ENCODE measurements at places on chromosomes 5 and 9.

DNA sequence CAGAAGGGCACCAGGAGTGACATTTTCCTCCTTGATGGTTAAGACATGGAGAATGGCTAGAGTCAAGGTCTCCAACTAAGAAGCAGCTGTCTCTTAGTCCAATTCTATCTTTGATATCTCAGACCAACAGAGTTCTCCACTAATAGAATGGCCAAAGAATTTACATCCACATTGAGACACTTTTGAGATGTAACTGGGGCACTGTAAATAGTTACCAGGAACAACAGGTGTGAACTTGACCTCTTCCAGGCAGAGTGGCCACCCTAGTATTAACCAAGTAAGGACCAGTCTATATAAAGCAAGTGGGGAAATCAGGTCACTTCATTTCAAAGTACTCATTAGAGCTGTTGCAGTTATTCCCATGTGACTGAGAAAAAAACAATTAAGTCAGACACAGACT, 159.7 kb upstream of the RAD23B start:
- DNase-seq = no peak

GRCh38 chr9:113646946-113647914, 183.7 kb downstream of the RGS3 start:
- no peak for DNase-seq

GRCh38 chr9:12882430-12882829, 107.6 kb downstream of the LURAP1L start:
- DNase-seq = no peak

- DNase-seq = peak; percentile 4
Observed at GRCh38 chr5:168227001-168227400, 64.4 kb upstream of the WWC1 start.

DNA sequence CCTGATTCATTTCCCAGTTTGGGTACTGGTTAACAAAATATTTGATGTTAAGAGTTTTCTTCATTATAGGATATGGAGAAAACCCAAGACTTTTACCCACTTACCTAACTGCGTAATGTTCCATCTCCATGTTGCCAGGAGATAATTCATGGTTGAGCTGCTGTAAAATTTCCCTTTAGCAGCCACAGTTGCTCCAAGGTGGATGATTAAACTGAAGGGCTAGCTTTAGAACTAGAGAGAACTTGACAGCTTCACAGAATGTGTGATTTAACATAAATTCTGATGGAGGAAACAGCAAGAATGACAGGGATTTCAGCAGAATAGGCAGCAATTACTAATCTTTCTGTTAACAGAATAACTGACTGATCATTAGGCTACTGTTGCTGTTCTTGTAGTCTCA, 236.1 kb downstream of the MEF2C start:
- no peak for DNase-seq

DNA sequence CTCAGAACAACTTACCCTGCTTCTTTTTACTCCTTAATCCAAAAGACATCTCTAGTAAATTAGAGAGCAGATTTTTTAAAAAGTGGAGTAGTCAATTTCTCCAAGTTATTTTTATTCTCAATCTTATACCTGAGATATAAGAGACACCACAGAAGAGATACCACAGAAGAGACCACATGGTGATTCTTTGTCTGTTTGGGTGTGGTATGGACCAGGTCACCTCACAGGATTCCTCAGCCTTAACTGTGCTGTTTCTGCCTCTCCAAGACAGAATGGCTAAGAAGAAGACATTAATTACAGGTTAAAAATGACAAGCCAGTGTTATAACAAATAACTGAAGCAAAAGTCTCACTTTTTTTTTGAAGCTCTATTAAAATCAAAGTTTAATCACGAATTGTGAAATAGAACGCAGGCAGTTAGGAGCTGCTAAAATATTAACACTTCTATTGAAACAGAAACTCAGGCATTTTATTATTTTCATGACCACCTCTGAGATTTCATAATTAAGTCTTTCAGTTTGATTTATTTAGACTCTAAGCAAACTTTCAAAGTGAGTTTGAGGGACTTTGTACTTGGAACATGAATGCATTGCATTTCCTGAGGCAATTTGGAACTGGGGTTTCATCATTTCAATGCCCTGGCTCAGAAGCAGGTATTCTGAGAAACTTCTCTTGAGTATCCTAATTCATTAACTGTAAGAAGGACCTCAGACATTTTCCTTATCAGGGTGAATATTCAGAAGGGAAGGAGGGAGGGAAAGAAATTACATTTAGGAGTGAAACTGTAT, 280.7 kb downstream of the KCTD16 start:
- DNase-seq = no peak

- no peak for DNase-seq
Observed at GRCh38 chr9:2889023-2889422, 45.1 kb upstream of the PUM3 start.

GRCh38 chr5:151709109-151709735, 22.5 kb upstream of the SPARC start:
- DNase-seq = no peak

DNA sequence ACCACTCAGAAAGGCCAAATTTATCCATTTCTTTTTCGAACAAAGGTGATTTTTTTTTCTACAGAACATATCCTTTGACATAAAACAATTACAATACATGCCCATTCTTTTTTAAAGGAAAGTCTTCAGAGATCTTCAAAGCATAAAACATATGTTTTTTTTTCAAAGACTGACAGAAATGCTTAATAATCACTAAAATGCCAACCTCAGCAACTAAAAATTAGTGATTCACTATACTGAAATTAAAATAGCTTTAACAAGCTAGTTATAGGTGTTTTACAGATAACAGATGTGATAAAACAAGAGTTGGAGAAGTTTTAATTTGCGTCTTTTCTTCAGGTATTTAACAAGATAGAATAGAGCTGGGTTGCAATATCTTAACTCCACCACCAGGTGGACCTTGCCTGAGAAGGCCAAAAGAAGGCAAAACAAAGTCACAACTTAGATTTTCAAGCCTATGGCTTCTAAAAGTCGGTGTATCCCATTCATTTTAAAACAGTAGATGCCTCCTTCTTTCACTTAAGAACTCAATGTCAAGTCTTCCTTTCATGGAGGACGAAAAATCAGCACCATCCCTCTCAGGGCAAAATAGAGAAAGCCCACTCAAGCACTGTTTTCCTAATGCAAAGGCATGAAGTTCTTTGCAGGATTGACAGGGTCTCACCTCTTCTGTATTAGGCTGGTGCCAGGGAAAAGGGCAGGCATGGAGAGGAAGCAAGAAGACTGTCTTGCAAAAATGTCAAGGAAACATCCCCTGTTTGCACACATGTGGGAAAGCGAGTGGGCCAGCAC, 31.1 kb upstream of the CPLX2 start:
- peak; percentile 13 for DNase-seq

GRCh38 chr9:133701981-133702797, 36.0 kb downstream of the SARDH start:
- no peak for DNase-seq

DNA sequence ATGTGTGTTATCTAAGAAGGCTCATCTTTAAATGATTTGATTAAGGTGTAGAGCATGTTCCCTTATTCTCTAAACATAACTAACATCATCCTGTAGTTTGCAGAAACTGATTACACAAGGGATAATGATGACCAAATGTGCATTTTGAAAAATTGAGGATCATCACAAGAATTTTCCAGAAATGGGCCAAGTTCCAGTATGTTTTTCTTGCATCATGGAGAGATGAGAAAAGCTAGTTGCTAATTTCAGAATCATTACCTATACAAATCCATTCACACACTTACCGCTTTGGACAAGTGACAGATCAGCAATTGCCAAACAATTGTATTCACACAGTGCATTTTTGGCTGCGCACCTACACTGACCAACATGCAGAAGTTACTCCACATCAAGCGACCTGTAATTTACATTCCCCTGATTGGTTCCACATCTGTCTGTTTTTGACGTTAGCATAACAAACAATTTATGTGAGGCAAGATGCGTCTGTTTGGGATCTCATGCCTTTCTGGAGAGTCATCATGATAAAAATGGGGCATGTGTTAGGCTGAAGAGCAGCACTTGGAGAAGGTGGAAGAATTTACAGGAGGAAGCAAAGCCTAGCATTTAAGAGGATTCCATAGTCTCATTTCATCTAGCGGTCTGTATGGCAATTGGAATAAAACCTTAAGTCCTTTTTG, 2.8 kb upstream of the BNC2 start:
- no peak for DNase-seq

DNA sequence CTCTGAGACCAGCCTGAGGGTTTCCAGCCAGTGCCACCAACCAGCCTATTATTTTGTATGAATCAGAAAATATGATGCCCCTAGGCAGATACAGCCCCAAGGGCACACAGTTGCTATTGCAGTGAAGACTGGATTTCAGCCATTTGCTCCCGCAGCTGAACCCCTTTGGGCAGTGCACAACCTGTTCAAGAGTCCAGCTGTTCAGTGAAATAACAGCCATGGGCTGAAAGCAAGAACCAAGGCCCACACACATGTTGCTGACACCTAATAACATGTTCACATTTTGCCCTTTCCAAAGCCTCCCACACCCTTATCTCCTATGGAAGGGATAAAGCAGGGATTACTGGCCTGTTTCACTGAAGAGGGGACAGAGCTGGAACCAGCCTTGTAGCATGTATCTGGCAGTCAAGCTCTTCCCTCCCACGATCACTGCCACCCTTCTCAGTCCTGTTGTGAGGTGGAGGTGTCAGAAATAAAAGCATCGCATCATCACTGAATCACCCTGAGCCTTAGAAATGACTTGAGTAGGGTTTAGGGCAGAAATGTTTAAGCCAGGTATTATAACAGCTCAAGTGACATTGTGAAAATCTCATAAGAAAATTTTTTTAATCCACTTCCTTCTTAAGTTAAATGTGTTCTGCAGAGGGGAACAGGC, 137.1 kb upstream of the FSTL4 start:
- DNase-seq = no peak

DNA sequence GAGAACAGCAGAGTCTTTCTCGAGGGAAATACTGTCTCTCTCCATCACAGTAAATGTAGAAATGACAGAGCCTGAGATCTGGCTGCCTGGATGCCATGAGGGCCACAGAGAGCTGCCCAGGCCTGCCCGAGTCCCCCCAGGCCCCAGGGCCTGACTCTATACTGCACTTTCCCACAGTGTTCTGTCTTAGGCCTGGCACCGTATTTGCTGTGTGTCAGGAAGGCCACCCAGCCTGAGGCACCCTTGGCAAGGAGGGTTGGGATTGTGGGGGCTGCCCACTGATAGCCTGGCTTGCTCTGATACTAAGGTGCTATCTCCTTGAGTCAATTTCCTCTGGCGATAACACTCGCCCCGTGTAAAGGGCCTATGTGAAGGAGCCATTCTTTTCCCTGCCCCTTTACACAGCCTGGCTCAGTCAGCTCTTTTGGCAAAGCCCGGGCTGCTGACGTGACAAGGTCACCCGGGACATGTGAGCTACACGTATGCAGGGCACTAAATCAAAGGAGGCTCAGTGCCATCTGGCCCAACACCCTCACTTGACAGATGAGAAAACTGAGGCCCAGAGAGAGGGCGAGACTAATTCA, 630.1 kb upstream of the KLF4 start:
- no peak for DNase-seq

GRCh38 chr5:34789021-34789531, 49.9 kb upstream of the TTC23L start:
- DNase-seq = peak; percentile 48

DNA sequence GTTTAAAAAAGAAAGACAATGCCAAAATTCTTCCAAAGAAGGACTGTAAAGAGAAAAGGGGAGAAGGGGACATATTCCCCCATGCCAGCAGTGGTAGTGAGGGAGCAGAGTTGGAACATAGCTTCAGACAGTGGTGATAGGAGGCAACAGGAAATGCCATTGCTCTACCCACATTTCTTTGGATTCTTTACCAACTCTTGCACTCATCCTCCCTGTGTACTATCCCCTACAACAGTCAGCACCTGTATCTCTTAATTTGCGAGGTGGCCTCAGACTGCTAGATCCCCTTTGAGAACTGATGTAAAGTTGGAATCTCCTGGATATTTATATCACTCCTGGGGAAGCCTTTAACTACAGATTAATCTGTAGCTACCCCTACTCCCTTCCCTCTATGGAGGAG, 320.6 kb upstream of the PTGER4 start:
- no peak for DNase-seq

GRCh38 chr9:9016597-9016996, 1217.0 kb upstream of the DMAC1 start:
- DNase-seq = peak; percentile 1

DNA sequence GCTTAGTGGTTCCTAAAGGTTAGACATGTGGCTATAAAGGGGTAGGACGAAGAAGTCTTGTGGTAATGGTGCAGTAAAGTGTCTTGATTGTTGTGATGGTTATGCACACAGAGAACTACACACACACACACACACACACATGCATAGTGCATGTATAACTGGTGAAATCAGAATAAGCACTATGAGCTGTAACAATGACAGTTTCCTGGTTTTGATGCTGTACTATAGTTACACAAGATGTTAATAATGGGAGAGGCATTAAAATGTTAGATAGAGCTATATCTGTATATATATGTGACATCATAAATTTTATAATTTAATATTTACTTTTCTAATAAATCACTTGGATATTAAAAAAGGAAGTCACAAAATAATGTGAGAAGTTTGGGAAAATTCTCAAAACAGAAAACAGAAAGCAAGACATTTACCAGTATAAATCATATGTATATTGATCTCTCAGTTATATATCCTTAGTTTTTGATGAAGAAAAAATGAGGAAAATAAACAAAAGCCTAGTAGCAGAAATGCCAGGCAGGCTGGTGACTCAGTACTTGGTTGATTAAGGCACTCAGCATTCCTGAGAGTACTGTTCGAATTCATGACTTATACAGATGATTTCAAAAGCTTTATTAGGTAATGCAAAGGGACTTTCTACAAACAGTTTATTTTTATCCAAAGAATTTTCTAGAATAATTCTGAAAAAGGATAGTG, 350.5 kb upstream of the DAB2 start:
- peak; percentile 76 for DNase-seq

DNA sequence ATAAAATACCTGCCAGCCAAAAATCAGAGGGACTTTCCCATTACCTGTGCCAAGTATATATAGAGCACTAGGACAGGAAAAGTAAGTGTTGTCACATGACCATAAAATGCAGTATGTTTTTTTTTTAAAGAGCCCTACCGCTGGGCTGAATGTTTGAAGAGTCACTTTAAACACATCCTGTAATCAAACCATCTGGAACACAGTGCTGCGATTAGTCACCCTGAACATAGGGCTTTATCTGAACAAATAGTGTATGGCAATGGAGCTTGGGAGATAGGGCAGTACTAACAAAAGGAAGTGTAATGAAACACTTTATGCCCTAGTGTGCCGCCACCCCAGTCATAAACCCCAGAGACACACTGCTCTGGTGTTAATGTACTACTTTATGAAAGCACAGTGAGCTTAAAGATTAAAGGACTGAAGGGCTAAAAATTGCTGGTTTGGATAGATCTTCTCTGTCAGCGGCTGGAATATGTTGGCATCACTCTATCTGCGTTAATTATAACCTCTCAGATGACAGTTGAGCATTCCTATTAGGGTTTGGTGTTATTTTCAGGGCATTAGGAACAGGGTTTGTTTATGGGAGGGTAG, 90.4 kb downstream of the ZNF608 start:
- DNase-seq = peak; percentile 98

GRCh38 chr9:112408275-112408674, 28.4 kb downstream of the HSDL2 start:
- no peak for DNase-seq
